ENCODE measurements at places on chromosomes 4 and X.

GRCh38 chr4:175657571-175657970 is 154.5 kb downstream of the GPM6A start:
- no peak for DNase-seq

- DNase-seq, result no peak
Observed at GRCh38 chrX:49211074-49211473, 11.1 kb upstream of the SYP start.

GRCh38 chr4:78065508-78066192 is 8.5 kb downstream of the FRAS1 start:
- DNase-seq, result no peak

- no peak for DNase-seq
Observed at GRCh38 chr4:16457944-16458343, 231.7 kb upstream of the TAPT1 start.

- DNase-seq, result no peak
Observed at GRCh38 chrX:121902463-121902862, 855.1 kb downstream of the GLUD2 start.

DNA sequence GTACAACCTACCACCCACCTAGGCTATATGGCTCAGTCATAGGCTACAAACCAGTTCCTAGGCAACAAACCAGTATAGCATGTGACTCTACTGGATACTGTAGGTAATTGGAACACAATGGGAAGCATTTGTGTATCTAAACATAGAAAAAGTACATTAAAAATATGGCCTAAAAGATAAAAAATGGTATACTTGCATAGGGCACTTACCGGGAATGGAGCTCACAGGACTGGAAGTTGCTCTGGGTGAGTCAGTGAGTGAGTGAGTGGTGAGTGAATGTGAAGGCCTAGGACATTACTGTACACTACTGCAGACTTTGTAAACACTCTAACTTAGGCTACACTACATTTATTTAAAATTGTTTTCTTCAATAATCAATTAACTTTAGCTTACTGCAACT is 139.2 kb upstream of the RBPJ start:
- DNase-seq, result no peak

DNA sequence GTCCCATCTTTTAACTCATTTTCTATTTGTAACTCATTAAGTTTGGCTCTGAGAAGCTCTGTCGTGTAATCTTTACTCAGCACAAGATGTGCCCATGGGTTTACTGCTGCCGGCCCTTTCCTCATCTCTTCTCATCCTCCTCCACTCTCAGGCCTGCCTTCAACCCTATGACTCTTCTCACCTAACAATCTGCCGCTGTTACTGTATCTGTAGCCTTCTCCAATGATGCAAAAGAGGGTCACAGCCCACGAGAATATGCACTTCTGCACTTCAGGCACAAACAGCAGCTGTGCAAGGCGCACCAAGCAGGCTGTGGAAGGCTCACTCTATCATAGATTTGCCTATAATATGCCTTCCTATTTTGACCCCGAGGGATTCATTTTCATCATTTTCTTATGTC is 546.5 kb upstream of the GALNTL6 start:
- DNase-seq, result no peak
